ENCODE measurements at places on chromosomes 7 and 10.

- DNase-seq: no peak
Observed at GRCh38 chr7:30837581-30837980, 66.4 kb downstream of the MINDY4 start.

GRCh38 chr10:42932735-42933447 lies 144.0 kb upstream of the RET start:
- DNase-seq: no peak

DNA sequence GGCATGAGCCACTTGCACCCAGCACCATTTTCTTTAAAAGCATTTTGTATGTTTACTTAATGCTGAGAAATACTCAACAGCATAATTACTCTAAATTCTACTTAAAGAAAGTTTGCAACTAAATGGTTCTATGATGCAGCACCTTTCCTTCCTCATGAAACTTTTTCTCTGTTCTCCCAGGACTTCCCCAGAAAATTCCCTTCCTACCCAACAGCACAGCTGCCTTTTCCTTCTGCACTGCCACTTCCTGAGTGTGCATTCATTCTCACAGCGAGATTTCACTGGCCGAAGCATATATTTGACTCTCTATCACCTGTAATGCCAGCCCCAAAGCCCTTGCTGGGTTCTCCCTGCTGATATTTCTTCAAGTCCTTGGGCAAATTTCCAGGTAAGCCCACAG lies 41.5 kb upstream of the DGKI start:
- DNase-seq: no peak

DNA sequence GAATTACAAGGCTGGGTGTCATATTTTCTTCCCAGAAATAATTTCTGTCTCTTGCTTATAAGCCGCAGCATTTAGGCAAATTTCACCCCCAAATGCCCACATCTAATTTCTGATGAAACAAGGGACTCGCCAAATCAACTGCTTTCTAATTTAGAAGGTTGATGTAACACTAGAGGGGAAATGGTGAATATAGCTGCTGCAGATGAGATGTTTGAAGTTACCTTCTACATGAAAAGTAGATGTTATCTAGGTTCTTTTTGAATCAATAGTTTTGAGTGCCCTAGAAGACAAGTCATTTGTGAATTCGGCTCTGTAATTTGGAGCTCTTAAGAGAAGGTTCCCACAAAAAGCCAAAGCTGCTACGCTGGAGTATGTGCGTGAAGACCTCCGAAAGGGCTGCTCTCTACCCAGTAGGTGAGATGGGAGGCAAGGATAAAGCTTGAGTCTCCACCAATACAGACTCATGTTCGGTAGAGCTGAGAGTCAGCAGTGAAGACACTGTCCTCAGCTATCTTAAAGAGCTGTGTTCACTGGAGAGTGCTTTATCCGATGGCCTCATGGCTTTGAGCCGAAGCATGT lies 99.5 kb downstream of the FANK1 start:
- no peak for DNase-seq

DNA sequence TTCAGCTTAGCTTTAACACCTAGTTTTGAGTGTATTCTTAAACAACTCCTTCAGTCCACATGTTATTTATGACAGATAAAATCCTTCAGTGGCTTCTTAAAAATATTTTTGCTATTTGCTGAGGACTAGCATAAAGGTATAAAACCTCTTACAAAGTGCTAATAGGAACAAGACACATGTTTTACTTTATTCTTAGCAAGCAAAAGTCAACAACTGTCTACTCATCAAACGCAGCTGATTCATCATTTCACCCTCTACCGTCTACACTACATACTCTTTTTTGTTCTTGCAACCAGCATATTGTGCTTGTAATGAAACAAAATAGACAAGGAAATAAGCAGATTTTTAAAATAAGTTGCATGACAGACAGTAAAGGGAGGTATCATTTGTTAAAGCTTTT lies 319.7 kb downstream of the SNX13 start:
- DNase-seq: no peak

DNA sequence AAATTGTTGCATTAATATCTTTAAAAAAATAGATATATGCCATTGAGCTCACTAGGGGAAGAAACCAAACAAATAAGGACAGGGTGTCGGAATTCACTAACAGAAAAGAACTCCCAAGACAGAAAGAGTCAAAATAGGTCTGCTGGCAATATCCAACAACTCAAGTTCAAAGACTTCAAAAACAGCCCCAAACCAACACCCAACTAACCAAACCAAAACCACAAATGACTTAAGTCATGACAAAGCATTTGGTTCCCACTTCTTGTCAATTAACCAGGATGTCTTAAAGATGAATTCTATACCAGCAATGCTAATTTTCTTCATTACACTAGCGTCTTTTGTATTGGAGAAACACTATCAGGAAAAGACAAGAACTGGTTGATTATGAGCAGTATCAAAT lies 249.0 kb upstream of the PLXNA4 start:
- DNase-seq: no peak

- DNase-seq: no peak
Observed at GRCh38 chr7:74174606-74175082, 488 bp downstream of the EIF4H start.

DNA sequence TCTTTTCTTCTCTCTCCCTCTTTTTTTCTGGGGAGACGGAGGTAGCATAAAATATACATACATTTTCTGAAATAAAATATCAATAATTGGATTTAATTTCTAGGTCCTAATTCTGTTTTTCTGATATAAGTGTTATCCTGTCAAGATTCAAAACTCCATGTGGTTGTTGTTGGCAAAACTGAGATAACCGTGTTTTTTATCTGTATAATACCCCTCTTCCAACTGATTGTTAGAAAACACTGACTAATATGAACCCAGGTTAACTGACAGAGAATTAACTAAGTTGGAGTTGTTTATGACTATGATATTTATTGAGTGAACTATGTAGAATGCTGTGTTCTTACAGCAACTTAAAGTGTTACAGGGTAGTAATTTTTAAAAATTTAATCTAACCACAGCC lies 236.5 kb upstream of the KAT6B start:
- DNase-seq: no peak

GRCh38 chr10:19247843-19248242 lies 199.2 kb downstream of the MALRD1 start:
- DNase-seq: no peak

All from HS-27A (cell line).